ENCODE measurements at places on chromosomes 1 and 21.

DNA sequence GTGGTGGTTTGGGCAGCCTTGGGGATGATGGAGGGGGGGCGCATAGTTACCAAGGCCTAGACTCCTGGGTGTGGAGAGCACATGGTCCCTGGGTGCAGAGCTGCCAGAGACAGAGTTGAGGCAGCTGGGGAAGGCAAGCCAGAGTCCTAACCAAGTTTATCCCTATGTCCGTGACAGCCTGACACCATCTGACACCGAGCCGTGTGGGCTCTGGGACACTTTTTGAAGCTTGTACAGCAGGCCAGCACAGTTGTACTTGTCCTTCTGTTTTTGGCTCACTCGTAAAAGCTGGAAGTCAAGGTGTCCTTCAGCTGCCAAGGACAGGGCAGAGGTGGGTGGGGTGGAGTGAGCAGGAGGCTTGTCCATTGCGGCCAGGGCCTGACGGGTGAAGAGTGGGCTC is 28.5 kb downstream of the SLC26A9 start:
- no peak for DNase-seq

GRCh38 chr1:104853276-104853675 is 1103.6 kb downstream of the AMY1C start:
- no peak for DNase-seq

GRCh38 chr1:33501309-33501708 is 28.9 kb downstream of the ZSCAN20 start:
- DNase-seq = no peak

- no peak for DNase-seq
Observed at GRCh38 chr1:180057883-180058396, 96.7 kb upstream of the QSOX1 start.

DNA sequence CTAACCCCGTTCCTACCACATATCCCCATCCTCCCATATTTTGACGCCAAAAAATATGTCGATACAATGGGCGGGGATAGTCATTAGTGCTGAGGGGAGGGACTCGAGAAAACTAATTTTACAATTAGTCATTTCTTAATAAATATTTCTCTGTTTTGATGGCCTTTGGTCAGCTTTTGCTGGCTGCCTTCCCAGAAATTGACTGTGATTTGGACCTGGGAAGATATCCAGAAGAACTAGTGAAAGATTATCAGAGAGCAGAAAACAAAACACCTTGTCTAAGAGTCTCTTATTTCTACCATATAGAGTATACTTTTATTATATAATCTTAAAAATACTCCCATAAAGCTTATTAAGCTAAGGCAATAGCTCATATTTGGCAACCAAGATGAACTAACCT is 247.6 kb downstream of the MRPL39 start:
- no peak for DNase-seq

- no peak for DNase-seq
Observed at GRCh38 chr1:58996341-58997059, 212.7 kb upstream of the JUN start.

DNA sequence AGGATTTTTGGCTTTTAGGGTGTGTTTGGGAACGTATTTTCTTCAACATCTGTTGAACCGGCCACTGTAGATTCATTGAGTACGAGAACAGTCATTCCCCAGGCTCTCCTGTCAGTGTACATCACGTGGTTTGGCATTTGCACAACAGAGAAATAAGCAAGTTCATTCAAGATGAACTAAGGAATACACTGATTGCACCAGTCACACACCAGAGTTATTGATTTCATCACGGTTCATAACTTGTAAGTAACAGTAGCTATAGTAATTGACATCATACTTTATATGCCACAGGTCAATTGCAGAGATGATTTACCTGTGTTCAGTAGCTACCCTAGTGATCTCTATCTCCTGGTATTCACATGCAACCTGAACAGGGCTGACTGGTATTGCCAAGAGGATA is 90.7 kb upstream of the ETS2 start:
- no peak for DNase-seq

GRCh38 chr21:38341546-38342012 is 84.8 kb downstream of the KCNJ15 start:
- no peak for DNase-seq

GRCh38 chr1:214935258-214935657 is 147.3 kb upstream of the KCNK2 start:
- no peak for DNase-seq

DNA sequence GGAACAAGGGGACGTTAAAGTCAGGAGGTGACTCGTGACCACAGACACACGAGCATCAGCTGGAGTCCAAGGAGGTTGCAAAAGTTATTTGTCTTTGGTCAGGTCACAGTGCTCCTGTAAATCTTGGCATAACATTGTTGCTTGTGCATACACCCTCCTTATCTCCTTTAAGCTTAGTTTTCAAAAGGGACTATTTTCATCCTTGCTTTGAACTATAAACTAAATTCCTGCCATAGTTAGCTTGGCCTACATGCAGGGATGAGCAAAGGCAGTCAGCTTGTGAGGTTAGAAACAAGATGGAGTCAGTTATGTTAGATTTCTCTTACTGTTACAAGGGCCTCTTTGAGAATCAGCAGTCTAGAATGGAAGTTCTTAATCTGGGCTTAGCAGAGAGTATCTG is 28.0 kb upstream of the FASLG start:
- DNase-seq = no peak

DNA sequence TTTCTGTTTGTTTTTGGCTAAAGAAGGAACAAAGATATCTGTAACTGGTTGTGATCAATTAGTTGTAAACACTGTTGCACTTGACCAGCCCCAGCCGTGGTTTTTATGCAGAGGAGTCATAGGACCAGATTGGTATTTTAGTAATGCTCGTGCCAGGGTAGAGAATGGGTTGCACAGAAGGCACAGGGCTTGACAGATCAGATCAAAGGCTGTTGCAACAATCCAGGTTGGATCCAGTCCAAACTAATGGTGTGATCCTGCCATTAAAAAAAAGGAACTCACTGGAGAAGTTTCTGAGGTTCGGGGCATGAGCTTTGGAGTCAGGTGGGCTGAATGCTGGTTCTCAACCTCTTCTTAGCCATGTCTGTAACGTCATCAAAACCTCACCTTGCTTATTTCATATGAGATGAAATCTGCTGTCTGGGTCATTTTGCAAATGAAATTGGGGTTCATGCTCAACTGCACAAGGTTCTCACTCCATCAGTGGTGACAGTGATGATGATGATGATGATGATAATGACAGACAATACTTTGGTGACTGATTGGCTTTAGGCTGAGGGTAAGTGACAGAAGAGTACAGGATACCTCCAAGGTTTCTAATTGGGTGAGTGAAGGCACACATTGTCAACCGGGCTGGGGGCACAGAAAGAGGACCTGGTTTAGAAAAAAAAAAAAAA is 43.1 kb downstream of the ZNF281 start:
- no peak for DNase-seq

DNA sequence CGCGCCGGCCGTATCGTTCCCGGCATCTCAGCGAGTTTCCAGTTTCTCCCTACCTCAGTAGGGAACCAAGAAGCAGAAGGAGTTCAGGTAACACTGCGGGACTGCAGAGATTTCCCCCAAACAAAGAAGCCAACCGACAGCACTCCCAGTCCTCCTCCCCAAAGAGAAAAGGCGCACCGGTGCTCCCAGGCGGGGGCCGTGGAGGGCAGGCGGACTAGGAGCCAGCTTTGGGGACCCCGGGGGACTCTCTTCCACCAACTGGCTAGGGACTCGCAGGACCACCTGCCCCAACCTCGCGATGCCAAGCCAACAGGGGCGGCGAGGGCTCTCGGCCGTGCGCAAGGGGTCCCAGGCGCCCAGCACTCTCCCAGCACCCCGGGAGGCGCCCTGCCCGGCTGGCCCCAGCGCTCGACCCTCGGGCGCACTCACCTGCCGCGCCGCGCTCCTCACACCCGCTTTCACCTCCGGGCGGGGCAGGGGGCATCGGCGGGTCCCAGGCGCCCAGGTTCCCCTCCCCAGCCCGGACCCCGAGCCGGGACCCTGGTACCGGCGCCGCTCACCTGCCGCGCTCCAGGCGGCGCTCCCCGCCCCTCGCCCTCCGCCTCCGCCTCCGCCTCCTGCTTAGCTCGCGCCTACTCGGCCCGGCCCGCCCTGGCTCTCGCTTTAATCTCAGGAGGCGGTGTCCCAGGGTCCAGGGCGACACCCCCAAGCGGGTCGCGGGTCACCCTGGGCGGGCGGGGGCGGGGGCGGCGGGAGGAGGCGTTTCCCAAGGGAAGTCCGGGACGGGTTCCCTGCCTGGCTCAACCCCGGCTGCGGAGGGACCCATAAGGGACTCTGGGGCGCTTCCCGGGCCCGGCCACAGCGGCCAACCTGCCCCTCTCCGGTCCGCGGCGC is at the start of gene TMPRSS2:
Gene TMPRSS2 (minus strand): TSS at position 638 of the 894 bp plus-strand sequence. CDS start 10,025 bp downstream, outside the sequence.
- DNase-seq = peak; percentile 59
